ENCODE measurements at places on chromosomes 16 and 17.

GRCh38 chr17:79135628-79136405 lies 61.2 kb downstream of the ENGASE start:
- DNase-seq, result no peak

GRCh38 chr17:77206158-77206956 lies 65.6 kb downstream of the SEC14L1 start:
- no peak for DNase-seq

- no peak for DNase-seq
These were observed 6.1 kb downstream of the KIF19 start for GRCh38 chr17:74332017-74332650.

GRCh38 chr16:83915081-83915480 lies 16.2 kb downstream of the MLYCD start:
- no peak for DNase-seq

DNA sequence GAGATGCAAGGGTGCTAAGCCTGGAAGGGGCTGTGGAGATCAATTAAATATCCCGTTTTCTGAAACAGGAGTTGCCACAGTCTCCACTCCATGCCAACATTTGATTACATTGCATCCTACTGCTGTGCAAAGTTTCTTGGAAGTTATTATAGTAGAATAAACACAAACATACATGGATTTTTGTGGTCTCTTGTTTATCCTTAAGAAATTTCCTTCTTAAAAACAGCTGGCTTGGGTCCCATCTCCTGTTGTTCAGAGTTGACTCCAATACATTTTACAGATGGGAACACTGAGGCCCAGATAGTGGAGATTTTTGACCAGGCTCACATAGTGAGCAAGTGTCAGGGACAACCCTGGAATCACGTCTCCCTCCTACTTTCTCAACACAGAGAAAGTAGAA lies 124.0 kb upstream of the ADAMTS18 start:
- no peak for DNase-seq

DNA sequence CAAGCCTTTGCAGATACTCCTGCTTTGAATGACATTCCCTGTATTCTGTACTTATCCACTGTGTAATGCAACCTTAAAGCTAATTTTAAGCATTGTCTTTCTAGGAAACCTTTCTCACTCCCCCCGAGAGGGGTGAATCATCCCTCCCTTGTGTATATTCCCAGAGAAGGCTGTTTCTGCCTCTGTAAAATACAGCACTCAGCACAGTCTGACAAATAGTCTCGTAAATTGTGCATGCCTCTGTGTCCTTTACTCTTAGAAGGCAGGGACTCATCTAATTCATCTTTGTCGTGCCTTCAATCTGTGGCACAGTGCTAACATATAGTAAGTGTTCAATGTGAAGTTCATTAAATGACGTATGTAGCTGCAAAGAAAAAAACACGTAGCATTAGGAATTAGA lies 200.7 kb downstream of the CA10 start:
- DNase-seq, result no peak

DNA sequence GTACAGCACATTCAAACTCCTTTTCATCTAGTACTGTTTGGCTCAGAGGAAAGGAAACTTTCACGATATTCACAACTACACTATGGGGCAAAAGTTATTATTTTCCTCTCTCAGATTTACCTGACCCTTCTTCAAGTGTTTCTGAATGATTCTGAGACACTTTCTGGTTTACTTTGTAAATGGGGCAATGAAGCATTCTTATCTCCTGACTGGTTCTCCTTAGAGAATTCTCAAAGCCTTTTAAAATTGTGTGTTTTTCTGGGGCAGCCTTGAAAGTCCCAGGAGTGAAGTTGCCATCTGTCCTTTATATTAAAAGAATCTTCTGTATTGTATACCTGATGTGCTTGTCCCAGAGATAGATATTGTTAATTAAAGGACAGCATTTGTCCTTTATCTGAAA lies 264.9 kb downstream of the FTO start:
- no peak for DNase-seq

- DNase-seq, result no peak
These were observed 59.9 kb downstream of the EPN2 start for GRCh38 chr17:19296786-19297778.

- no peak for DNase-seq
These were observed 386.5 kb downstream of the CPPED1 start for GRCh38 chr16:12417030-12417814.

GRCh38 chr17:10772425-10773380 lies 31.2 kb downstream of the TMEM238L start:
- no peak for DNase-seq

DNA sequence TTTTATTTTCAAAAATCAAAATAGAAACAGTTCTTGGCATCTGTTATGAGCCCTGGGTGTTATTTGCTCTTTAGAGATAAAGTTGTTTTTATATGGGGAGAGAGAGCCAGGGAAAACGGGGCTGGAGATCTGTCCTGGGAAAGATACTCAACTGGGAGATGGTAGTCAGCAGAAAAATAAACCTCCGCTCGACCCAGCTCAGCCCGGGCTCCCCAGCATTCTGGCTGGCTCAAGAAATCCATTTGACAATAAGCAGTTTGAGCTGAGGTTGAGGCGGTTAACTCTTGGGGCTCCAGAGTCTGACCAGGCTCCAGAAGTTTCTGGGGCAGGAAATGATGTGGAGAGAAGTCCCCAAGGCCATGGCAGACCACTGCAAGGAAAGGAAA lies 151.9 kb downstream of the IRX5 start:
- DNase-seq, result no peak

- no peak for DNase-seq
These were observed 39.7 kb downstream of the SRCIN1 start for GRCh38 chr17:38565853-38566665.

GRCh38 chr17:45022655-45023339 lies 28.6 kb downstream of the DCAKD start:
- DNase-seq, result no peak

- no peak for DNase-seq
These were observed 473 bp upstream of the TPPP3 start for GRCh38 chr16:67393788-67394154.

DNA sequence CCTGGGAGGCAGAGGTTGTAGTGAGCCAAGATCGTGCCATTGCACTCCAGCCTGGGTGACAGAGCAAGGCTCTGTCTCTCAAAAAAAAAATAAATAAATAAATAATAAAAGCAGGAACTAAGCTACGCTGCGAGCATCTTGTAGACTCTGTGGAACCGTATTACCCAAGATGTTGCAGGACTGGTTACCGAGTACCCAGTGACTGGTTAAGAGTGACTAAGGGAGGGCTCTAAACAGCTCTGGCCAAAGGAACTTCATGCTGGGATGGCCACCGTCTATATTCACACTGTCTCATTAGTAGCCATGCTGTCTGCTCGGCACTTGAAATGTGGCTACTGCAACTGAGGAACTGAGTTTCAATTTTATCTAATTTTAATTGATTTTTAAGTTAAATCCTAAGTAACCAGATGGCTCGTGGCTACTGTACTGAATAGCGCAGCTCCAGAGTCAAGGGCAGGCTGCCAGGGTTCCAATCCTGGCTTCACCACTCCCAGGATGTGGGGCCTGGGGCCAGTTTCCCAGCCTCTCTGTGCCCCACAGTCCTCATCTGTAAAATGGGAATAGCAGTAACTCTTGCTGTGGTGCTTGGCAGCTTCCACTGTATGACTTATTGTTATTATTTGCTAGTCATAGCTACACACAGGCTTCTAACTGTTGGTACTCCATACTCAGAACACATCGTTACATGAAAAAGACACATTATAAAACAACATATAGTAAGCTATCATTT lies 3.0 kb downstream of the NTAN1 start:
- no peak for DNase-seq

GRCh38 chr16:46830417-46830901 lies 521 bp downstream of the C16orf87 start:
- DNase-seq, result peak; percentile 31

GRCh38 chr17:61389670-61390478 lies 9.8 kb upstream of the TBX2 start:
- DNase-seq, result no peak

DNA sequence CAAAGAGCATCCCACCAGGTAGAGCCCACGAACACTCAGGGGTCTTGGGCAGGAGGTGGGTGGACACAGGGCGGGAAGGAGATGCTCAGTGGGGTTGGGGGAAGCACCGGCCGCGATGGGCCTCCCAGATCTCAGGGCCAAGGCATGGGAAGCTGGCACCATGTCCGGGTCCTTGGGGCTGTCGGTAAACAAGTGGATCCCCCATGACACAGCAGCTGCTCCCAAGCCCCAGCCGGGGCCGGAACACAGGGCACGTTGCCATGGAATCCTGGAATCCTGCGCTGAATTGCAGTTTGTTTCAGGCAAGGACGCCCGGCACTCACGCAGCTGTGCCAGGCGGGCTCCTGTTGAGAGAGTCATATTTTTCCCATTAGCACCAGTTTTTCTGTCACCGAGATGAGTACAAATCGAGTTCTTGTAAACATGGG lies 23.0 kb upstream of the CHMP6 start:
- DNase-seq, result no peak

- DNase-seq, result no peak
These were observed 473 bp upstream of the IGF2BP1 start for GRCh38 chr17:48996722-48997102.

DNA sequence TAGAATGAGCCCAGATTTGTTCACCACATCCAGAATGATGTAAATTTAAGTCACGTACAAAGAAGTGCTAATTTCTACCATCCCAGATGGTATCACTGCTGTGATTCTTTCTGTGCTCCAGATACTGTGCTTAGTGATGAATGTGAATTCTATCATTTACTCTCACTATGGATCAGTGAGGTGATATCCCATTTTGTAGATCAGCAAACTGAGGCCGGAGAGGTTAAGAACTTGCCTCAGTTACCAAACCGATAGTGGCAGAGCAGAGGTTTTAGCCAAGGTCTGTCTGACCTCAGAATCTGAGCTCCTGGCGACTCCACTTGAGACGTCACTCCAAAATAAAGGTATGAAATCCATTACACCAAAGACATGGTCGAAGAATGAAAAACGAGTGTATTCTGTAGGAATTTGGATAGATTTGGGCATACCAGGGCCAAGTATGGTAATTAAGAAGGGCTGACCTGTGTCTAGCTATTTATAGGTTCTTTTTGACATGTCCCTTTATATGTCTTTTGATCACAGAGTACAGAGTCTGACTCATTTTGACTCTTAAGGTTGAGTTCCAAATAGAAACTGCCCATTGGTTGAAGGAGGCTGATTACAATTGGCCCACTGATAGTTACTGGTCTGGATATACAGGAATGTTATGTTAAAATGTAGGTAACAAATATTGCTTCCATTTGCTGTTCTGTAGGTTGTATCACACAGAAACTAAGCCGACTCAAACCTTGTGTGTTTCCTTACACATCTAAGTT lies 10.0 kb downstream of the MAP2K6 start:
- DNase-seq, result no peak

DNA sequence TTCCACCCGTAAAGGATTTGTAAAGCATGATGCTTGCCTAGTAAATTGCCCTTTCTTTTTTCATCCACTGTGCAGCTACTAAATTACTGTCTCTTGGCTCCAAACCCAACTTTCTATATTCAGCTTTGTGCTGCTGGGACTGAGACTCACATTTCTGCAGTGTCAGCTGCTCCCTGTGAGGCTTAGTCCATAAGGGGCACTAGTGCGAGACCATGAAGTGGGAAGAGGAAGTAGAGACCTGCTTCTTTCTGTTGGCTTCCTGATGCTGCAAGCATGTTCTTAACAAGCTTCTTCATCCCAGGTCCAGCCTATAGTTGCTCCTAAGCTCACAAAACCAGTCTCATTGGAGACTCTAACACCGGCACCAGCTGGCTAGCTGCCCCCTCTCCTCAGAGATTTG lies 74.9 kb upstream of the HS3ST2 start:
- DNase-seq, result no peak

DNA sequence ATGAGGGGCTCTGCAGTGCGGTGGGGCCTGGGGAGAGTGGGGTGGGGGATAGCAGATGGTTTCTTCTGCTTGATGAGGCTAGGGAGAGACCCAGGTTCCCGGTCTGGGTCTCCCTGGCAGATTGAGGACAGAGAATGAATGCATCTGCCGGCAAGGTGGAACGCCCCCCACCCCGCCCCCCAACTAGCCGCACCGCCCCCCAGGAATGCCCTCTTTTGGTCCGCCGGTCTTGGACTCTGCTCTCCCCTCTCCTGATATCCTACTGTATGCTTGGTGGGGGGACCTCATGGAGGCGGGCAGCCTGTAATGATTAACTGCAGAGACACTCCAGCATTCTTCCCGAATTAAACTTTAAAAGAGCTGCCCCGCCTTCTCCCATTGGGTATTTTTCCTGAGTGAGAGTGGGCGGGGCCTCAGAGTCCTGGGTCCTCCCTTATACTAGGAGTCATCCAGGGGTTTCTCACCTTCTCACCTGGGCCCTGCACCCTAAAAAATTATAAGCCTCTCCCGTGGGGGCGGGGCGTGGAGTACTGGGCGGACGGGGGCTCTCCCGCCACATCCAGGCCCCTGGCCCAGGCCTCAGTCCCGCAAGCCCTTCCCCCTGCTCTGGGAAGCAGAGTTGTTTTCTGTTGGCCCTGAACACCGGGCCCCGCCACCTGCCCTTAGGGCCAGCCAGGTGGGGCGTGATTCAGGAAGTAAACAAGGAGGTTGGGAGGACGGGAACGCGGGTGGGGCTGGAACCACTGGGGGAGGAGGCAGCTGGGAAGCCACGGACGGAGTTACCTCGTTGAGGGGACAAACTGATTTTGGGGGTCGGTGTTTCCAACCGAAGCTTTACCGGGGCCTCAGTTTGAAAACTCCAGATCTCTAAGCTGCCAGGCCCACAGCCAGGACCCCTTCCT lies 1.5 kb downstream of the GRB7 start:
- DNase-seq, result no peak

GRCh38 chr17:56292010-56292409 lies 138.7 kb downstream of the ANKFN1 start:
- no peak for DNase-seq

DNA sequence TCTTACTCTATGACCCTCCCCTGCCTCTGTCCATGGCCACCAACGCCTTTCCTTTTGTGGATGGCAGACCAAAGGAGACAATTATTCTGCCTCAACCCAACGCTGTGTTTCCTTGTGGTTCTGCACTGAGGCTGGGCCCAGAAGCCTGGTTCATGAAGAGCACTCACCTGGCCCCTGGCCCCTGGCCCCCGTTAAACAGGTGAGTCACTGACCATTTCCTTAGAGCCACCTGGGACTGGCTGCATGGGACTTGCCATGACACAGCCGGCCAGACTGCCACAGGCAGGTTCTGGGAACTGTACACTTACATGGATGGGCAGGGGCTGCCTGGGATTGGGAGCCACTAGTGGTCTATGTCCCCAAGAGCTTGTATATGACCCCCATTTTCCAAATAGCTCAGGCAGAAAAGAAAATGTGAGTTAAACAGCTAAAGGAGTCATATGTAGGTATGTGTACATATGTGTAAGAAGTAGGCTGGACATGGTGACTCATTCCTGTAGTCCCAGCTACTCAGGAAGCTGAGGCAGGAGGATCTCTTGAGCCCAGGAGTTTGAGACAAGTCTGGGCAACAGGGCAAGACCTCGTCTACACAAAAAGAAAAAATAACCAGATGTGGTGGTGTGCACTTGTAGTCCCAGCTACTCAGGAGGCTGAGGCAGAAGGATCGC lies 181.9 kb upstream of the CACNG5 start:
- DNase-seq, result no peak

Measured in activated T-helper 1 cell treated with anti-CD3 and anti-CD28 coated beads, Interleukin-2, amount 50 U/mL, for 16 hours (primary cell).